Cerebellar nuclear complex (tissue), 1 donor: ENCODE measurements at places on chromosomes 3 and 15.

DNA sequence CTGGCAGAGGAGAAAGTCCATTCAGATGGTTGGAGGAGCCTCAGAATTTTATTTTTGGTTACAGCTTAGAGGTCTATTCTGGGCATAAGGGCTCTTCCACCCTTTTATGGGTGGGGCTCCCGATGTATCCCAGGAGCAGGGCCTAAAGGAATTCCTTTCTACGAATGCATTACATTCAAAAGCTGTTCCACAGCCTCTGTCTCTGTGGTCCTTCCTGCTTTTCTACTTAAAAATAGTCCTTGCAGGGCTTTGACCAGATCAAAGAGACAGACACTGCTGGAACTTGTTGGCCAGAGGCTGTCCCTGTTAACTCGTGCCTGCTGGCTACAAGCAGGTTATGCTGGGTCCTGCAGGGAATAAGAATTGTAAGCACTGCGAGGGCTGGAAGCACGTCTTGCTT is 14.4 kb upstream of the NOX5 start:
- DNase-seq: no peak

DNA sequence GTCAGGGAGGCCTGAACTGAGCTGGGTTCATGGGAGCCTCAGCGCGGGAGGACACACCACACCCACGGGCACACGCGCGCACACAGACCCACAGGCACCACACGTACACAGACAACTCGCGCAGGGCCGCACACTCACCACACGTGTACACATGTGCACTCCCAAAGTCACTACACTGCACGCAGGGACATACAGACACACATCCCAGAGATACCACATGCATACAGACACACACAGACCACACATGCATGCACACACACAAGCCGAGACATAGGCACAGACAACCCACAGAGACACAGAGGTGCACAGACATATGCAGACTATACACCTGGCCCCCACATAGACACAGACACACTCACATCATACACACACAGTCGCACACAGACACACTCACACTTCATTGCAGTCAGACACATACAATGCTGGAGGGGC is 1.1 kb upstream of the MGLL start:
- DNase-seq: no peak

GRCh38 chr15:75821786-75822345 is 21.4 kb upstream of the UBE2Q2 start:
- DNase-seq: no peak

DNA sequence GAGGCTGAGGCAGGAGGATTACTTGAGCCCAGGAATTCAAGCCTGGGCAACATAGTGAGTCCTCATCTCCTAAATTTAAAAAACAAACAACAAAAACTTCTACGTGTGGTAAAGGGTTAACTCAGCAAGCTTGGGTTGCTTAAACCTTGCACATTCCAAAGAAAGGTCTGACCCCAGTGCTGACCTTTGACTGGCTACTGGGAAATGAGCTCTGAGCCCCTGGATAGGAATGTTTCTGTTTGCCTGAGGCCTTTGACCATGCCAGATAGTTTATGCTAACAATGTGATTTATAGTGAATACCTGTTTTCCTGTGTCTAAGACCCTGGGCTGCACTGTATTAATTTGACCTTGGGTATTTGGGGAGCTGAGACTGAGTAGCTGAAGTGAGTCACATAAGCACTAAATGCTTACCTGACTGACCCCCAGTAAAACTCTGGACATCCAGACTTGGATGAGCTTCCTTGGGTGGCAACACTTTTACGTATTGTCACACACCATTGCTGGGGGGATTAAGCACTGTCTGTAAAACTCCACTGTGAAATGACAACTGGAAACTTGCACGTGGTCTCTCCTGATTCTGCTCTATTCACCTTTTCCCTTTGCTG is 20.7 kb downstream of the TCAIM start:
- DNase-seq: no peak

DNA sequence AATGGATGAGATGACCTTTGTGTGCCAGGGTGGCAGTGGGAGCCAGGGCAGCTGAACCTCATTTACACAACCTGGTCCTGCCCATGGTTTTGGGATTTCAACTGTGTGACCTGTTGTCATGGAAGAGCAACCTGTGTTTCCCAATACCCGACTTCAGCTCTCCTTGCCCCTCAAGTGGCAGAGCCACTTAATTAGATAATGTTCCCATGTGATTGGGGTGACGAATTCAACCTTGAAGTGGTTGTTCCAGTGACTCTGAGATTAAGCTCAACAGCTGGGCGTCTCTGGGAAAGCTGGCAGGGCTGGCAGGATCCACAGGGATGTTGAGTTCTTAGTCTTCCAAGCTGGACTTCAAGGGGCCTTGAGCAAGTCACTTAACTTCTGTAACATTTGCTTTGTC is 71.0 kb downstream of the THSD4 start:
- no peak for DNase-seq

GRCh38 chr3:148861277-148861869 is 3.7 kb upstream of the CPA3 start:
- DNase-seq: no peak

DNA sequence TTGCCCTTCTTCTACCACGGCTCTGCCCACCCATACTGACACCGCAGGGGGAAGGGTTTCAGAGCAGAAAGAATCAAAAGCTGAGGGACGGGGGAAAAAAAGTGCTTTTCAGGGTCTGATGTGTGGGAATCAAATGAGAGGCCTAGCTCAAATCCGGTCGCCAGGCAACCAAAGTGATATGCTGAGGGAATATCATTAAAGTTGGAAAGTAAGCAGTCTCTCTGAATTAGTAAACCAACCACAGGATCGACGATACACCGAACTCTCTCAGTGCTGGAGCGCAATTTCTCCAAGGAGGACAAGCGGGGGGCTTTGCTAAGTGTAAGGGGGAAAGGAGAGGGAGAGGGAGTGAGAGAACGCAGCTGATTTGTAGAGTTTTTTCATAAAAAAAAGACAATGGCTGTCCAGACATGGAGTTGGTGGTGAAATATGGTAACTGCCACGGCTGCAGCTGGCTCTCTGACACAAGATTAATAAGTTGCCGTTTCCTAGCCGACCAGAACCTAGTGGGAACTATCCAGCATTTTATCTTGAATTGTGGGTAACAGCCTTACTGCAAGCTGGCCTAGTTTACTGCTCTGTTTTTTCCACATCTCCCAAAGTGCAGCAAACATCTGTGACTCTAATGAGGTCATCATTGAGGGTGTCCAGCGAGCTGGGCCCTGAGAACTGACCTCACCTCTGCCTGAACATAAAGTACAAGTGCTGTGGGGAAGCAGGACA is 530.2 kb downstream of the SOX2 start:
- DNase-seq: no peak

- DNase-seq: no peak
These were observed 52.5 kb downstream of the CPN2 start for GRCh38 chr3:194298331-194299227.

DNA sequence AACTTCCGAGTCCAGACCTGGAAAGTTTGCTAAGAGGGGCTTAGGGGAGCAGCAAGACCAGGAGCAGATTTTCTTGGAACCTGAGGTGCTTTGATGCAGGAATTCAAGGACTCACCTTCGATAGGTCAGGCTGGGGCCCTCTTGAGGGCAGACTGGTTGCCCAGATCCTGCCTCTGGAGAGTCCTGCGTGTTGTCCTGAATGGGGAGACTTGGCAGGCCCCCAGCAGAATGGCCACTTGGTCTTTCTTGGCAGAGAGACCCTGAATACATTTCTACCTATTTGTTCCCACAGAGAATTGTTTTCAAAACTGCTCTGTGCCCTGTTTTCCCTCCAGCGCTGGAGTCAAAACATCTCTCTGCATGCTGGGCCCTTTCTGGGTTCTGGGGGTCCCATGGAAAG is 4.2 kb downstream of the KLF13 start:
- no peak for DNase-seq

DNA sequence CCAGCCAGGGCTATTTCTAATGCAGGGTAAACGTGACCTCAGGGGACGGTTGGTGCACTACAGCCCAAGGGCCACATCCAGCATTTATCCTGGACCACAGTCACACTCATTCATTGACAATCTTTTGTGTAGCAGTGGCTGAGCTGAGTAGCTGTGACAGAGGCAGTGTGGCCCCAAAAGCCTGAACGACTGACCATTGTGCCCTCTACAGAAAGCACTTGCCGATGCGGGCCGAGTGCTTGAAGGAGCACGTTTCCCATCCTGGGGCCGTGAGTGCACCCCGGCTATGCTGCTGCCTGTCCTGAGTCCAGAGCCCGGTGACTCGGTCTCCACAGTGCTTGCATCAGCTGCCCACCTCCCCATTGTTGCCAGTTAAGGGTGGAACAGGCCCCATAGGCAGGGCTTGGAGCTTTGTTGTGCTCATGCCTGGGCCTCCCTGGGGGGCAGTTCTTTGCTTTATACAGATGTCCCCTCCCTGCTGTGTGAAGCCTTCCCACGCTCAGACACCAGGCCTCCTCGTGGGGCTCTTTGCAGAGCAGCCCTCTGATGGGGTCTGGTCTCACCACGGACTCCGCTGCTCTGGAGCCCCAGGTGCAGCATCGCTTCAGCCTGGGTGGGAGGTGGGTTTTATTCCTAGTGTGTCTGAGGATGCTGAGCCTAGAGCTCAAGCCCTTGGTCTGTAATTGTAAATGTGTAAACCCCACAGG is 13.0 kb upstream of the SNRPA1 start:
- DNase-seq: no peak

- no peak for DNase-seq
These were observed 532 bp upstream of the RTP1 start for GRCh38 chr3:187196573-187197334.

DNA sequence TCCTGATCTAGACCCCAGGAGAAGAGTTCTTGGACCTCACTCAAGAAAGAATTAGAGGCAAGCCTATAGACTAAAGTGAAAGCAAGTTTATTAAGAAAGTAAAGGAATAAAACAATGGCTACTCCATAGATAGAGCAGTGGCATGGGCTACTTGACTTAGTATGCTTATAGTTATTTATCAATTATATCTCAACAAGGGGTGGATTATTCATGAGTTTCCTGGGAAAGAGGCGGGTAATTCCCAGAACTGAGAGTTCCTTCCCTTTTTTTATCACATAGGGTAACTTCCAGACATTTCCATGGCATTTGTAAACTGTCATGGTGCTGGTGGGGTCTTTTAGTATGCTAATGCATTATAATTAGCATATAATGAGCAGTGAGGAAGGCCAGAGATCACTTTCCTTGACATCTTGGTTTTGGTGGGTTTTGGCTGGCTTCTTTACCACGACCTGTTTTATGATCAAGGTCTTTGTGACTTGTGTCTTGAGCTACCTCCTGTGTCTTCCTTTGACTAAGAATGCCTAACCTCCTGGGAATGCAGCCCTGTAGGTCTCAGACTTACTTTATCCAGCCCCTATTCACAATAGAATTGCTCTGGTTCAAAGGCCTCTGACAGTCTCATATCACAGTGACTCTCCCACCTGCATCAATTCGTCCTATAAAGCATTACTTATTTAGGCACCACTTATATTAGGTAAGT is 35.3 kb upstream of the PLSCR2 start:
- DNase-seq: no peak

DNA sequence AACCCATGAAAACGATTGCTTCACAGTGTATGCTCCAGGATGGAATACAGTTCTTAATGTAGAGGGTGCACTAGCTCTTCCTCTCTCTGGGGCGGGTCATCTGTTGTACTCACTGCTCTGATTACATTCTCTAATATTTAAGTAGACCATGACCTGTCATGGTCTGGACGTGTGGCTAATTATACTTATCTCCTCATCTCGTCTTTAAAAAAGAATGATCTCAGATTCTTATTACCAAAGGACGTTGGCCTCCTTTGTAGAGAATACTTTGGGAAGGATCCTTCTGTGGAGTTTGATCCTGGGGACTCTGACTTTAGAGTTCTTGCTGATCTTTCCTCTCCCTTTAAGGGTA is 48.4 kb upstream of the TRAK1 start:
- no peak for DNase-seq

- no peak for DNase-seq
These were observed 237.8 kb upstream of the GADL1 start for GRCh38 chr3:31132132-31132769.

DNA sequence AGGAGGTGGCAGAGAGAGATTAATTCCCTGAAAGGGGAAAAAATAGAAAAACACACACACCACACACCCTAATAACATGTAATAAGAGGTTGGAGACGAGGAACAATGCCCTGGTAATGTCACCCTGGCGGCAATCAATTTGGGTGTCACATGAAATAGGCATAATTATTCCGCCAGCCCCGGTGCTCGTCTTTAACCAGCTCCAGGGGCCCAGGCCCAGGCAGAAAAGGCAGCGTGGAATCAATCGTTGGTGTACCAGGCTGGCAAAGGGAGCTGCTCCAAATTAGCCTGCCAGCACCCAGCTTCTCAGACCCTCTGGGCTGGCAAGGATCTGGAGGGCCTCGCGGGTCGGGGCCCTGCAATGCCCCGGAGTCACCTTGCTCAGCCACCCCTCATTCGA is 5.6 kb downstream of the LINGO1 start:
- no peak for DNase-seq

DNA sequence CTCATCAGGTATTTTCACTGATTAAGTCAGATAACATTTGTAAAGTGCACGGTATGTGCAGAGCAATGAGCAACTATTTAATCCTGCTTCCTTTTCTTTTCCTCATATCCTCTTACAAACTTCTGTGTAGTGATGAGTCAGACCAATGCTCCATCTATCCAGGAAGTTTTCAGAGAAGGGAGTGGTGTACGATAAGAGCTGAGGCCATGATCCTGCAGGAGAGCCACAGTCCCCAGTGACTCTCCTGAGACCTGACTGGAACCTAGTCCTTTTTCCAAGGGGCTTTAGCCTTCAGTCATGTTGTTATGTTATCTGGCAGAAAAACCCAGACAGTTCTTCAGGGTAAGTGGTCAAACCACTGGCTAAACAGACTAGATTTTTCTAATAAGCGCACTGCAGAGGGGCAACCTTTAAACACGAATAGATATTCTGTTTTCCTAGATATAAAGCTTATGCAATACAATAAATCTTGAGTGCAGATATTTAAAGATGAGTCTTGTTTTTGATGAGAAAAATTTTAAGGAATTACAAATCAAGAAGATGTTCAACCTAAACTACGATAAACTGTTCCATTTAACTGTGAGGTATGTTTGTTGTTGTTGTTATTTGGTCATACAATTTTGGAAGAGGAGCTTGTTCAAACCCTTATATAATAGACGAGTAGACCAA is 110.5 kb upstream of the RAP2B start:
- DNase-seq: no peak

- DNase-seq: no peak
These were observed 99.8 kb downstream of the DHX30 start for GRCh38 chr3:47902746-47903145.

GRCh38 chr3:183189641-183190040 is 27.1 kb upstream of the LAMP3 start:
- DNase-seq: no peak

DNA sequence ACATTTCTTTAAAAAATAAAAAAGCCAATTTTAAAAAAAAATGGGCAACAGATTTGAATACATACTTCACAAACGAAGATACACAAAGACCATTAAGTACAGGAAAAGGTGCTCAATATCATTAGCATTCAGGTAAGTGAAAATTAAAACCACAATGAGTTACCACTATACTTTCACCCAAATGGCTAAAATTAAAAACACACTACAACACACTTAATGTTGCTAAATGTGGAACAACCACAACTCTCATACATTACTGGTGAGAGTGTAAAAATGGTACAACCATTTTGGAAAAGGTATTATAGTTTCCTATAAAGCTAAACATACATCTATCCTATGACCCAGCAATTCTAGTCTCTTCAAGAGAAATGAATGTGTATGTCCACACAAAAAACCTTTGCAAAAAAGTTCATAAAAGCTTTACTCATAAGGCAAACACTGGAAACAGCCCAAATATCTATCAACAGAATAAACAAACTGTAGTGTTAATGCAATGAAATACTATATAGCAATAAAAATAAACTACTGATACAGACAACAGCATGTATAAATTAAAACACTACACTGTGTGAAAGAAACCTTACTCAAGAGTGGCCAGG is 14.9 kb downstream of the IP6K1 start:
- DNase-seq: no peak

GRCh38 chr3:38521391-38521987 is 25.3 kb downstream of the EXOG start:
- peak; percentile 12 for DNase-seq
